ENCODE measurements at places on chromosomes 4 and X.

DNA sequence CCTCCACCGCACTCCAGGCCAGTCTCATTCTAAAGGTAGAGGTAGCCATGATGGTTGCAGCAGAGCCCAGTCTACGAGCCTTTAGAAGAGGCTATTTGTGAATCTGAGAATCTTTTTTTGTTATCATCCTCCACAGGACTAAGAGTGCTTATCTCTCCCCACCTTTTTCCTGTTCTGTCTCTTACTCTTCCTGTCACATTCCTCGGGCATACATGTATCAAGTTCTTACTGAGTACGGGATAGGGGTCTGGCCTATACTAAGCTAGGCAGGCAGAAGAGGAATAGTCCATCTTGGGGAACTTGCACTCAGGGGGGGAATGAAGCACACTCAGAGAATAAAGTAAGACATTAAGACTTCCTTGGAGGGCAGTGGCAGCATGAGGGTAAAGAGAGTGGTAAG lies 25.7 kb downstream of the LAS1L start:
- no peak for DNase-seq

- no peak for DNase-seq
Observed at GRCh38 chrX:10570601-10571000, 49.8 kb downstream of the MID1 start.

DNA sequence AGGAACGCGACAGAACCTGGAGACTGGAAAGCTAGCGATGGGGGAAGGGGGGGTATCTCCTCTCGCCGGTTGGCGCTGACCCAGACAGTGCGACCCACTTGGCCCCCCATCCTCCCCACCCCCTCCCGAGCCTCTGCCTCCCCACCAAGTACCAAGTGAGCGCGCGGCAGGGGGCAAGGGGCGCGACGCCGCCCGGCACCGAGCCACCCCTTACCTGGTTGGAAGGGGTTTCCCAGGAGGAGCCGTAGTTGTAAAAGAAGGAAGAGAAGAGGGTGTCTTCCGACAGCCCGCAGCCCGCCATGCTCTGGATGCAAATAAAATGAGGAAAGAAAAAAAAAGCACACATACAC lies 112.2 kb downstream of the DHX15 start:
- DNase-seq, result no peak

DNA sequence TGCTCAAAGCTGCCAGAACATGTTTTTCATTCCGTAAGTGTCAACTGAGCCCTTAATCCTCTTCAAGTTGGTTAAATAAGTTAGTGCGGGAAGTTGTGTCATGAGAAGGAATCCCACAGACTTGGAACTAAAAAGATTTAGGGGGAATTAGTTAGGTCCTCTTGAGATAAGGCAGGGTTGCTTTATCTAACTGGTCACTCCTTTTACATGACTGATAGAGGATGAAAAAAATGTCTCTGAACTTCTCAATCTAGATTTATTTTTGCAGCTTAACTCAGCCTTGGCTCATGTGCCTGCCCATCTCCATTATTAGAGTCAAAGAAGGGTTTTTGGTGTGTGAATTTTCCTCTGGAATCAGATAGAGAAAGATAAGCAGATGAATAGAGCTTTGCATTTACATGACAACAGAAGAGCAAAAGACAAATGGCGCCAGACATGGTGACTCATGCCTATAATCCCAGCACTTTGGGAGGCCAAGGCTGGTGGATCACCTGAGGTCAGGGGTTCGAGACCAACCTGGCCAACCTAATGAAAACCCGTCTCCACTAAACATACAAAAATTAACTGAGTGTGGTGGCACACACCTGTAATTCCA lies 882.9 kb downstream of the RPA4 start:
- DNase-seq, result no peak

DNA sequence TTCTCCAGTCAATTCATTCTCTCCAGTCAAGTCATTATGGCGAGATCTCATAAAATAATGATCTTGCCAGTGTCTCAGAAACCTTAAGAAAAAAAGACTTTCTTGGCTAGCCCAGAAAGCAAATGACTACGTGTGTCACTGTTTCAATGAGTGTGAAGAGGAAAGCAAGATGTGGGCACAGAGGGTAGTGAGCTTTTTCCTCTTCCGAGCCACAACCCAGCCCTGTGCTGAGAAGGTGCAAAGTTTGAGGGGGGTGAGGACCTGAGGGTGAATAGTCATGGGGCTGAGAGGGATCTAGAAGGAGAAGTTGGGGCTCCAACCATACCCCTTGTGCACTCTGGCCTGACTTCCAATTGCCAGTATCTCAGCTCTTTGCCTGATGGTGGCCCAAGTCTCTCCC lies 85.6 kb upstream of the EGFL6 start:
- no peak for DNase-seq

- no peak for DNase-seq
Observed at GRCh38 chrX:153992180-153992579, 19.6 kb downstream of the TMEM187 start.

GRCh38 chr4:142353149-142353738 lies 492.9 kb downstream of the INPP4B start:
- DNase-seq, result peak; percentile 24

GRCh38 chr4:24001486-24002329 lies 111.9 kb upstream of the PPARGC1A start:
- no peak for DNase-seq

DNA sequence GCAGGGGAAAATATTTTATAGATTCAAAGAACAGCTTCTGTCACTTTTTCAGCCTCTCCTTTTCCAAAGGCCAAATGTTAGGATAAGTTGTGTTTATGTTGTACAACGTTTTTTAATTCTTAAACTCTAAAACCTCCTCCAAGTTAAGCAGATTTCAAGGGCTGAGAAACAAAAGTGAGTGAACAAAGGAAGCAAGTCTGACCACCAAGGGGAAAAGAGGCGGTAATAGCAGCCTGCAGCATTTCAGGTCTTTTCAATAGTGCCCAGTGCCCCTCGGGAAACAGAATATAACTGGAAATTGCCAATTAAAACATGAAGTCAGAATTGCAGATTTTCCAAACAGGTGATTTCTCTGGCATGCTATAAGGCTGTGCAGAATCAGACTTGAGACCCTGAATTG lies 510.0 kb upstream of the HTR2C start:
- DNase-seq, result no peak

GRCh38 chr4:59179372-59179771 lies 2020.8 kb upstream of the ADGRL3 start:
- DNase-seq, result no peak

GRCh38 chrX:154735695-154736393 lies 15.0 kb downstream of the GAB3 start:
- no peak for DNase-seq

GRCh38 chr4:68950033-68950432 lies 1.6 kb downstream of the UGT2A3 start:
- no peak for DNase-seq

GRCh38 chr4:73721435-73721834 lies 18.9 kb upstream of the CXCL8 start:
- no peak for DNase-seq

DNA sequence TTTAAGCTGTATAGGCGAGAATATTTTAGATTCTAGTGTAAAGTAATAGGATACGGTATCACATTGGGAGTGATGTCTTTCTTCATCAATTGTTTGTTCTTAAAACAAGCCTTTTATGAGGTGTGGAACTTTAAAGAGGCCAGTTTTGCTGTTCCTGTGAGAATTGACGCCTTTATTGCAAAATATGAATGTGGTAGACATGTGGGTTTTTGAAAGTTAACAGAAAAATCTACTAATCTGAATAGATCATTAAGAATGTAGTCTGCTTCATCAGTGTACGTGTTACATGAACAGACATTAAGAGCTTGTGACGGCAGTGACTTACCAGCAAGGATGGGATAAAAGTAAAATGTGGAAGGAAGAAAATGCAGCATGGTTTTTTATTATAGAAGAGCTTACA lies 63.8 kb downstream of the STOX2 start:
- DNase-seq, result no peak

DNA sequence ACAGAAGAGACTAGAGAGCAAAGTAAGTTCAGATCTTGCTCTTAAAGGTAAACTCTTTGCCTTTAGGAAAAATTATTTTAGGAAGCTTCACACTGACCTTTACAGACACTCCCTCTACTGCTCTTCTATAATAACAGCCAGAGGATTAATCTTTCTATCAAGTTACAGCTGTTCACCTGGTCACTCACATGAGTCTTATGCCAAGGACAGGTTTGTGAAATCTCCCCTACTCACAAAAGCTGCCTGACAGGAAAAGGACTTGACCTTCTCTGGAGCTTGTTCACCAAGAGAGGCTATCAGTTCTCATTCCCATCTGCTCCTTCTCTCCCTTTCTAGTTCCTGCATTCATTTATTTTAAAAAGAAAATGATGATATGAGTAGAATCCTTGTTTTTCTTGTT lies 117.3 kb downstream of the C4orf51 start:
- no peak for DNase-seq

DNA sequence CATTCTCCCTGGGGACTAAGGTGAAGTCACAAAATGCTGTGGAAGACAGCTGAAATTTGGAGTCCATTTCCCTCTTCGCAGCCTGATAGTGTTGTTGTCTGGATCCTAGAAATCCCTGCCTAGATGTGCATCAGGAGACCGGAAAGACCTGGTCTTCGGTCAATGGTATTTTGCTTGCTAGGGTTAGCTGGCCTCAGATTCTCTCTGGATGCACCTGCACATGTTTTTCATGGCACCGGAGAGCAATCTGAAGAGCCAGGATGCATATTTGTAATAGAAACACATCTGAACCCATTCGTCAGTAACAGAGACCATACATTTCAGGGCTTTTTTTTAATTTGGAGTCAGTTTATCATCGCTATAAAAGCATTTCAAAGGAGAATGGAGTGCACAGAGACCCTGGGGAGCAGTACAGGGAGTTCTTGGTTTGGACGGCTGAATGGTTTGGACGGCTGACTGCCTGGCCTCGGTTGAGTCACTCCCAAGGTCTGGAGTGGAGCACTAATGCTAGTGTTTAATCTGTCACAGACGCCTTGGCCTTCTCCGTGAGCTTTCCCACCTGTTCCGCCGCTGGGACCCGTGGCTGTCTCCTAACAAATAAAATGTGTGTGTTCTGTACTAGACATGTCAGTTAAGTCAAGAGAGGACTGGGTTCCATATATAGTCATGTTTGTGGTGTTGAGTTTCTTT lies 7.5 kb upstream of the PDLIM3 start:
- no peak for DNase-seq

GRCh38 chr4:91448668-91449330 lies 855.0 kb upstream of the GRID2 start:
- DNase-seq, result no peak
